Anterior cingulate cortex (tissue), 58 donors: ENCODE measurements at places on chromosomes 4 and X.

- DNase-seq = no peak
Measured at GRCh38 chr4:133759428-133759827, 442.2 kb downstream of the PABPC4L start.

DNA sequence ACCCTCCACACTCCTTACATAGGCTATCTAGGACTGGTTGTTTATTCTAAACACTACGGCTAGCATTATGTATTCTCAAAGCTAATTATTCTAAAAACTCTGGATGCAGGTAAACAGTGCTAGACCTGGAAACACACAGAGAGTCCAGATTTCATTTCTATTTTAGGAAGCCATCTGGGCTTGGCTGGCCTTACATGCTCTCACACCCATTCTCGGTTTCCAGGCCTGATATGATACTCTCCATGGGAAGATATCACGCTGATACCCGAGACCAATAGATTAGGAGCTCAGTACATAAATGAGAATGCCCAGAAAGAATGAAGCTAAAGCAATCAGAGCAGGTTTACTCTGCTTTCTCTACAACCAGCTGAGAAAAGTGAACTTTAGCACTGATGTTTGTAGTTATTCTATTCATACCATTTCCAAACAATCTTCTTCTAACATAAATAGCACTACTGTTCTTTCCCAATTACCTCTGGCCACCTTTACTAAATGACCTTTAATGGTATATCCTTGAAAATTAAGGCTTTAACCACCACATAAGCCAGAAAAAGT, 973.3 kb downstream of the PCDH18 start:
- DNase-seq = no peak

DNA sequence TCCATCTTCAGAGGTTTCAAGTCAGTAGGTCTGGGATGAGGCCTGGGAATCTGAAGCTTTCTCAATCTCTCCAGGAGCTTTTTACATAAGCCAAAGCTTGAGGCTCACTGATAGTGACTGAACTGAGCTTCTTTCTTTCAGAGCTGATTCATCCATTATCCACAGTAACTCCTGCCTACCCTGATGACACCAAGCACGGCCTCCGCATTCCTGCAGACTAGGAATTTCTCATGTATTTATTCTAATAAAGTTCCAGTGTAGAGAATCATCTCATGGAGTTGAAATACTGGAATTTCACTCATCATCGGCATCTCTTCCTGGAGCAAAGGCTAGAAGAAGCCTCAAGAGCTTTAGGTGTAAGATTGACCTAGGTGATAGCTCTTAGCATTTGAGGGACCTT, 12.1 kb upstream of the DCTD start:
- no peak for DNase-seq

GRCh38 chr4:156575430-156576073, 396.0 kb downstream of the PDGFC start:
- no peak for DNase-seq

DNA sequence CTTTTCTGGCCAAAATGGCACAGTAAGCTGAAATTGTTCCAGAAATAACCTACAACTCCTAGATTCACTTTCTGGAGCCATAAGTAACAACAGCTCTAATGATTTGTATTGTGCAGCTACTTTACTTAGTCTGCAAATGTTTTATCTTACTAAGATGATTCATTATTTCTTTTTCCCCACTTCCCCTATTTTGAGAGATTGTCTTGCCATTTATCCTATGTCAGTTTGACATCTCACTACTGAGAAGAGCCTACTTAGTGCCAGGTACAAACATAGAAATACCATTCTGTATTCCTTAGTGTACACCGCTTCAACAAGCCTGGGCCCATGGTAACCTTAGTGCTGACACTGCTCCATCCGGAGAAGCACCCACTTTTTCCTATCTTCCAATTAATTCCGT, 13.8 kb upstream of the STK26 start:
- DNase-seq = no peak
